GM04503 (cell line): ENCODE measurements at places on chromosomes 5 and 9.

DNA sequence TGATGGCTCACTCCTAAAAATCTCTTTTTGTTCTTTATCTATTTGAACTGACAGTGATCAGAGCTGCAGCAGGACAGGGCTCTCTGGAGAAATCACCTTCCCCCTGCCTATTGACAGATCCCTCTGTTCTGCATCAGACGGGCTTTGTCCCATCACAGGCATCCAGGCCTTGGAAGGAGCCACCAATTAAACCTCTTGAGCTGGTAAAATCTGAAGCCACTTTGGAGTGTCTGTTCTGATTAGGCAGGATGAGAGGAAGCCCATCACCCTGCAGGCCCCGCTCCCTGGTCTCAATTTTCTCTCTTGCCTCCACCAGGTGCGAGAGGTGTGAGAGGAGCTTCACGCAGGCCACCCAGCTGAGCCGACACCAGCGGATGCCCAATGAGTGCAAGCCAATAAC, 97.7 kb downstream of the PRDM6 start:
- no peak for DNase-seq

GRCh38 chr5:54136516-54137440, 173.6 kb downstream of the ARL15 start:
- DNase-seq = no peak

- DNase-seq = no peak
Observed at GRCh38 chr9:95845751-95846150, 29.7 kb upstream of the ERCC6L2 start.

- DNase-seq = no peak
Observed at GRCh38 chr5:33925278-33925677, 10.9 kb upstream of the RXFP3 start.
